Fibroblast of lung (primary cell): ENCODE measurements at places on chromosomes 2 and 18.
A peak's percentile ranks its signal among the peaks of the same experiment; 100 is the strongest.

- DNase-seq, result peak; percentile 68
These were observed 194.0 kb downstream of the BABAM2 start for GRCh38 chr2:28084564-28084963.

- peak; percentile 18 for DNase-seq
These were observed 650.5 kb downstream of the GALR1 start for GRCh38 chr18:77899972-77900754.

GRCh38 chr2:69292256-69292655 lies 94.8 kb downstream of the GFPT1 start:
- no peak for DNase-seq

DNA sequence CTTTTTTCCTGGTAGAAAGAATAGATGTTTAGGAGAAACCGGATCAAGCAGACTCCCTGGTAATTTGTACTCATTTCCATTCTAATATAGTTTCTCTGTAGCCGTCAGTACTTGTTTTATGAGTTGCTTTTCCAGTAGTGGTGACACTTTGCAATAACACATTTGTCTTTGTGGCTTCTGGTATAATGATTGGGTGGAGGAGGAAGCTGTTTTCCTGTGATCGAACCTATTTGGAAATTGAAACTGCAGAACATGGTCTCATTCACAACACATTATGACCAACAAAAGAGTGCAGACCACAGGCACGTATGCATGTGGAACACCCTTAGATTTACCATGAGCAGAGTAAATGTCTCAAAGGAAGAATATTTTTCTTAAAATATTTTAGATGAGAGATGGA lies 7.6 kb upstream of the SERPINB12 start:
- no peak for DNase-seq

DNA sequence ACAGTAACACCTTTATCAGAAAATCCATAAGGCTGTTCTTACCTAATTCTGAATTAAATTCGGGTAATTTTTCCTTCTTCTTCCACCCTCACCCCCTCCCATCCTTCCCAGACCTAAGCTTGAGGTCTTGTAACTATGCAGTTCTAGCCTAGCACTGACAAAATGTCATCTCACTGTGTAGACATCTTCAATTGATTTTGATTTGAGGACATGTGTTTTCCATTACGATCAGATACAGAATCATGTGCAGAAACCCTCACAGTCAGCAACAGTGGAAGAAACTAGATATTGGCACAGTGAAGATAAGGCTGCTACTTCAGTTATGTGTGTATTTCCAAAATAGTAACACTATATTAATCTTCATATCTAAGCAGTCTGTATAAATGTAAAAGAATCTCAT lies 244.6 kb downstream of the THSD7B start:
- DNase-seq, result no peak
